Stimulated activated CD4-positive, alpha-beta T cell treated with anti-CD3 and anti-CD28 coated beads, Interleukin-15, amount 100 ng/mL, for 1 hour (primary cell): ENCODE measurements at places on chromosomes 4 and X.

DNA sequence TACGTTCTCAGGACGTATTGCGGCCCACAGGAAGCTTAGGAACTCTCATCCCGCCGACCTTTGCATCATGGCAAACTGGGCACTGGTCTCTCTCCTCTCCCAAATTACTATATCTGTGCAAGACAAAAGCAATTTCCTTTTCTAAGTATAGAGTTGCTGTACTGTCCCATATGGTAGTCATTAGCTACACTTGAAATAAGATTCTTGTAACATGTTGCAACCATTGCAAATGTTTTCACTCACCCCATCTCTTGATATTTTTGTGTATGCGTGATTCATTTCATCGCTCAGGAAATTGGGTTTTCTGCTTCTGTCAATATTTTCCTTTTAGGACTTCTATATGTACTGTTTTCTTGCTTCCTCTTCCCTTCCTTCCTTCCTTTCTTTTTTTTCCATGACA is 15.7 kb downstream of the ARMCX6 start:
- no peak for DNase-seq

DNA sequence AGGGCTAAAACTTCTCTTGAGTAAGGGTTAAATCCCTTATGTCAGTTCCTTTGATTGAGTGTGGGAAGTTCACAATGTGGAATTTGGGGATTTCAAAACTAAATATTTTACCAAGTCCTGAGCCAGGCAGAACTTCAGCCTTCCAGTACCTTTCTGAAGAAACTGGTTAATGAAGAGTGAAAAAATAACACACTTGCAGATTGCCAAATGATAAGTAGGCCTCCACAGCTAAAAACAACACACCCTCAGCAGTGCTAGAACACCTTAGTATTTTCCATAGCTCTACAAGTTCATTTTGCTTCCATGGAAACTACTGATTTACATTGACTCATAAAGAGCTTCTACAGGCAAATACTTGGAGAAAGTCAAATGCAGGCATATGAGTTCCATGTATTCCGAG is 326.8 kb downstream of the ZNF674 start:
- DNase-seq: no peak

- no peak for DNase-seq
Measured at GRCh38 chr4:5471691-5472090, 236.7 kb downstream of the EVC2 start.

GRCh38 chr4:139950568-139950967 is 203.4 kb downstream of the MAML3 start:
- no peak for DNase-seq

GRCh38 chr4:21276046-21276445 is 575.8 kb downstream of the PACRGL start:
- DNase-seq: no peak

DNA sequence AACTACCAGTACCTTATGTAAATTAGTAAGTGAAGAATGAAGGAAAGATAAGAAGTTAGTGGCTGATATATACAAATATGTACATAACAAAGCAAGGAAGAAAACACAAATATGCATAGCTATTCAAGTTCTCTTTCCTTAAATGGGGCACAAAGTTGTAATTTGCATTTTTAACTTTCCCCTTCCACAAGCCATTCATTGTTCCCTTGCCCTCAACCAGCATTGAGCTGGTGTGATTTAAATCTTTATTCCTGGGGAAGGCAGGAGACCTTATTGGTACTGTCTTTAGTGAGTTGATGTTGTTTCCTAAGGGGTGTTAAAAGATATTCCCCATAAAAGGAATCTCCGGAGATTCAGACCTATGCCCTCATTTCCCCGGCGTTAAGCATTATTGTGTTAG is 735.3 kb downstream of the PCDH18 start:
- no peak for DNase-seq

DNA sequence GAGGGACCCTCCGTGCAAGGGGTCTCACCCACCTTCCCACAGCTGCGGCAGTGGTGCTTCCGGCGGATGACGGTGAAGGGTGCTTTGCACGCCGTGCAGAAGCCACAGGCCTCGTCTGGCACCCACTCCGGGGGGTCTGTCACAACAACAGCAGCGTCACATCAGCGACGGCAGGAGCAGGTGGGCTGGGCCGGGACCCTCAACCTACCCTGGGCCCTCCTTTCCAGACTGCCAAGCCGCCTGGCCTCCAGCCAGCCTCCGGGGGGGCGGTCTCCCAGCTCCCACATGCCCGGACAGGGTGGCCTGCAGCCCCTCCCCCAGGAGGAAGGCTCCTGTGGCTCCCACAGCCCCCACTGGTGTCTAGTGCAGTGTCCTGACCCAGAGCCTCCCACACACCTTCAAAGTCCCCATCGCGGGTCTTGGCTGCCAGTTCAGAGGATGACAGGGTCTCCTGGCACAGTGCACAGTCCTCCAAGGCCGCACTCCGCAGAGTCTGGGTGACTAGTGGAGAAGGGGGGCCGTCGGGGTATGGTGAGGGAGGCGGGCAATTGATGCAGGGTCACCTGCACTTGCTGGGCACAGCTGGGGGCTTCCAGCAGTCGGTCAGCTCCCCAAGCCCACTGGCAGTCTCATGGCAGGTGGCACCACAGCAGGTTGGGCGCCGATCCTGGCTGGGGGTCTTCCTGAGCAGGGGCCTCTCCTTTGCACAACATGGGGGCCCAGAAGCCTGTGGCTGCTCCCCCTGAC is 9.5 kb upstream of the MXD4 start:
- no peak for DNase-seq

DNA sequence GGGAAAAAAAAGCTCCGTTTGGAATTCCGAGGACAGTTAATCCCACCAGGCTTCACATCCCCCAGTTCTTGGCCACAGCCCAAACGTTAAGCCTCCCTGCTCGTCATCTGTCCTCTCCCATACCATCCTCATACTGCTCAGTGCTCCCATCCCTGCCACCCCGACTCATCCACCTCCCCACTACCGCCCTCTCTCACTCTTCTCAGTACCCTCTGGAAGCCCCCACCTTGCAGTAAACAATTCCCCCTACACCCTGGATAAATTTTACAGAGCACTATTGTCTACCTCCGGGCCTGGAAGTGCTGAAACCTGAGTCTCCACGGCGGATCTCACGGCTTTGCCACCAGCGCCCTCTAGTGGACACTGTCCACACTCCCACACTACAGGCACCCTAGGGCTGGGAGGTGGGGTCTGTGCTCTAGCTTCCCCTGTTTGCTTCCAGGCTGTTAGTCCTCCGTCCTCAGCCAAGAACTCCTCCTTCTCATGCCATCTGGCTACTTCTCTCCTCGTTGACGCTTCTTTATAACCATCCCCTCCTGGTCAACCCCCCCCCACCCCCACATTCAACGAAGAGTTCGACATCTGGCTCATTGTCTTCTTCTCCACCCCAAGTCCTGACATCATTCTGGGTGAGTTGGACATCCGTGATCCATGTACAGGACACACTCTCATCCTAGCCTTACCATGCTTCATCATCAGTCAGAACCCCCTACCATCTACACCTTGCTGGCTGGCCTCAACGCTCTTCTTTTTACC is 54.5 kb downstream of the RTL9 start:
- peak; percentile 35 for DNase-seq

- no peak for DNase-seq
Measured at GRCh38 chr4:173124209-173124865, 44.3 kb upstream of the GALNT7 start.

DNA sequence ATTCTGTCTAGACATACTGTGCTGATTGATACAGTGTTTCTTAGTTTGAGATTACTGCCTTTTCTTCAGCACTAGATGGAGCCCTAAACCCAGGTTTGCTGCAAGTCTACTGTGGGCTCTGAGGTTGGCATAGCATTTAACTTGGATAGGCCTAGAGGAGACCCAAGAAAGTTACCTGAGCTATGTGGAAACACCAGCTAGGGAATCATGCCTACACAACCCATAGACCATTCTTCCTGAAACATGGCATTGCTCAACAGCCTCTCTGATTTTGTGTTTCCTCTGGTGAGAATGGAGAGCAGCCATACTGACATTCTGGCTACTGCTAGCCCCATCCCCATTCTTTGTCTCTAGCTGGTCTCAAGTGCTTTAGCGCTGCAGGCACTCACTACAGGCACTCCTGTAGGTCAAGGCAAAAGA is 287.7 kb upstream of the PCDH18 start:
- no peak for DNase-seq

- DNase-seq: no peak
Measured at GRCh38 chr4:130338851-130339250, 1242.9 kb downstream of the C4orf33 start.

DNA sequence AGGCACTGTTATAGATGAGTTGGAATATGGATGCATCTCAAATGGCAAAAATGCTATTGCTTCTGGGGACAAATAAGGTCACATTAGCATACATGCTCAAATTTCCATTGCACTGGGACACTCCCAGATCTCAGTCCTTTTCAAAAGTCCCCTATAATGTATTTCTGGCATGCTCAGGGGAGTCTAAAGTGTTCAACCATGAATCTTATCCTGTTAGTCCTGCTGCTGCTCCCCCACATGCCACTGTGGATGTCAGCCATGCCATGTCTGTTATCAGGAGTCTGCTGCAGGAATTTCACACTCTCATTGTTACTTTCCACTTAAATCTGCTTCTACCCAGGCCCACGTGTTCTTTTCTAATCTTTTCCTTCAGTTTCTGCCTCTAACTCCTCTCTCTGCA is 1000.6 kb downstream of the CCSER1 start:
- no peak for DNase-seq

GRCh38 chr4:102301167-102301566 is 44.1 kb downstream of the SLC39A8 start:
- no peak for DNase-seq

DNA sequence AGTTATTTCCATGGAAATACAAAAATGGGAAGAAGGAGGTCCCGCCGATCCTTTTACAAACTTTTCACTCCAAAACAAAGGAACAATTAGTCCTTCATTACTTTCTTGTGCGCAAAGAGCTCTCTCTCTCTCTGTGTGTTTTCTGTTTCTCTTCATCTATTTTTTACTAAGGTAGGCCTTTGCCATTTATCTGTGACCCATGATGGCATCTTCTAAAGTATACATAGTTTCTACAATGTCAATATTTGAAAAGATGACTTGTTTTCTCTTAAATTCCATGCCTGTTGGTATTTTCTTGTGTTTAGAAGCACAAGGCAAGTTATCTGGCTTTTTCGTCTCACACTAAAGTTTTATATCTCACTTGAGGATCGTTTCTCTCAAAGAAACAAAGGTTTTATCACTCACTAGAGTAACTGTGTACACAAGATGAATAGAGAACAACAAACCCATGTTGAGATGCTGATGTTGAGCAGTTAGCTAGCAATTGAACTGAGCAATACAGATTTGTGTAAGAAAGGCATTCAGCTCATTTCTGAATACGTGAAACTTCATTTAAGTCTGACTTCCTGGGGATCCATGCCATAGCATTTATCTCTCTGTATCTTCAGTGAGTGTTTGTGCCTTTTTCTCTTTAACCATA is 250.3 kb downstream of the GBA3 start:
- DNase-seq: no peak

DNA sequence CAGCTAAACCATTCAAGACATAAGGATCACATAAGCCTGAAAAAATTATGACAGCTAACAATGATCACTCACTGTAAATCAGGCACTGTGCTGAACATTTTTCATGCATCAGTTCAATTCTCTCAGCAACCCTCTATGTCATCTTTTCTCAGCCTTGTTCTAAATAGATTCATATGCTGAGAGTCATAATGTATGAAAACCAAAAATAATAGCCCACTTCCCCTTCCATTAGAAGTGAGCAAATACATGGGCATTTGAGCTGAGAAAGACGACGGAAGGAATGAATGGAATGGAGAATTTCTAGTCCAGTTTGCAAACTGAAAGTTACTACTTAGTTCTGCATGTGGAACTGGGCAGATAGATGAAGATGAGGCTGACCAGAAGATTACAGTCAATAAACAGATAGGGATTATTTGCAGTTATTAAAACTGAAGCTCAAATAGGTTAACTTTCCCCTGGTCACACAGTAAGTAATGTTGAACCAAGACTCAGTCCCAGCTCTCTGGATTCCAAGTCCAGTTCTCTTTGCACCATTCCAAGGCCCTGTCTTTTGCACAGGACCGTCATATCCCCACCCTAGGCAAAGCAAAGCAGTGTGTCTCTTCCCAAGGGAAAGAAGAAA is 1.6 kb upstream of the SH3RF1 start:
- no peak for DNase-seq

DNA sequence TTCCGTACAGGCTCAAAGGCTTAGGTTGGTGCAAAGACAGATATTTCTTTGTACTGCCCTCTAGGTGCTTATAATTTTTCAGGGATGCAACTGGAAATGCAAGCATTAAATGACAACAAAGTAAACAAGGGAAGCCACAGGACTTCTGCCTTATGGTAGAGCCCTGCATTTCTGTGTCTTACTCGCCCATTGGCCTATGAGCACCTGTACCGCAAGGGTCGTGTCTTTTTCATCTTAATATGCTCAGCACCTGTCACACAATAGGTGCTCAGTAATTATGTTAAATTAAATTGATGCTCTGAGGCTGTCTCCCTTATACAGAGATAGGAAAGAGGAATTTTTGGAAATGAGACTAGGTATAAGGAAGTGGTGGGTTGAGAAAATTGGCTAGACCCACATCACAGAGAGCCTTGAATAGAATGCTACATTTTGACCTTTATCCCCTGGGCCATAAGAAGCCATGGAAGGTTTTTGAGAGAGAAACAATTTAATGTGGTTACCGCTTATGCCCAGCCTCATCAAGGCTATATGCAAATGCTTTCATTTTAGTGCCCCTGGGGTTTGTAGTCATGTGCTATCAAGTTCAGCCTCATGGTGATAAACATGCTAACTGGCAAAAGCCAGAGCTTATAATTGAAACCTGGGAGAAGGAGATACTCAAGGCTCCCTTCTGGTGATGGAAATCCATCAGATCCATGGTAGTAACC is 16.3 kb downstream of the VSIG4 start:
- no peak for DNase-seq

DNA sequence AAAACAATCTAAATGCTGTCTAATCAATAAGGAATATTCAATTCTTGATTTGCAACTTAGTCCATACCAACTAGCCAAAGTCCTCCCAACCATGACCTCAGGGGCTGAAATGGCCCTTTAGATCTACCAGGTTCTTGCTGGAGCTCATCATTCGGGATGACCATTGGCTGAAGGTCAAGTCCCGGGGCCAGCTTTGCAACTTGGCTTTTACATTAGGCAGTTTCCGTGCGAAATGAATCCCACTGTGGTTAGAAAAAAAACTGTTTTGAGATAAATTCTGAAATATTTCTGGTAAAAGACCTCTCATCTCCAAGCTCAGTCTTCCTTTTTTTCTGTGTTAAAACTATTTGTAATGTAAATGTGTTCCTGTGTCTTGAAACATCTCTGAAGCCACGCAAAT is 178.6 kb downstream of the TENM3 start:
- no peak for DNase-seq

DNA sequence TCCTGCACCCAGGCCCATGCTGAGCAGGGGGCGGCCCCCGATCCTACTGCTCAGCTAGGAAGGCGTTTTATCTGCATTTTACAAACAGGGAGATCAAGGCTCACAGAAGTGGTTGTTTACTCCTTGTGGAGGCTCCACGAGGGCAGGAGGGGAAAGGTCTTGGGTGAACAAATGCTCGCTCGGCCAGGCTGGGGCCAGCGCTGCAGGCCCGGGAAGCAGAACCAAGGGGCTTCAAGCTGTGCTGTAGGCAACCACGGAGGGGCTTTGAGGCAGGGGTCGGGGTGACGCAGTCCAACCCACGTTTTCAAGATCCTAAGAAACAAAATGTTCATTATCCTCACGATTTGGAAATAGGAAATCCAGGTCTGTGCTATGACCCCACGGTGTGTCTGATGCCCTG is 125.8 kb downstream of the HMX1 start:
- DNase-seq: no peak
